ENCODE measurements at places on chromosomes 16 and 17. TPM values are rescaled to one million over a fixed set of nuclear protein-coding genes. Genes with fewer than 3 reads are reported as not detected.

Gene STAC2
- polyA plus RNA-seq, result 0.25 TPM

Gene EVI2A
- 1.9 TPM for polyA plus RNA-seq

Gene ZNF778
- polyA plus RNA-seq, result 7.1 TPM

Gene HSD17B1
- polyA plus RNA-seq, result 2.9 TPM

Gene CPNE7
- polyA plus RNA-seq, result 0.43 TPM

Gene TMIGD1
- polyA plus RNA-seq, result not detected

Gene ASPA
- 2.0 TPM for polyA plus RNA-seq

Gene ACAP1
- 11.3 TPM for polyA plus RNA-seq

Gene TMEM235
- polyA plus RNA-seq, result not detected

Gene GNAO1
- polyA plus RNA-seq, result 1.0 TPM

Gene IGF2BP1
- 10.5 TPM for polyA plus RNA-seq

Gene CCR7
- polyA plus RNA-seq, result 0.39 TPM

Gene LITAFD
- not detected for polyA plus RNA-seq

Gene FBXO39
- 0.20 TPM for polyA plus RNA-seq

Gene PRSS33
- not detected for polyA plus RNA-seq

Gene CDK5R1
- polyA plus RNA-seq, result 8.5 TPM

Gene SMTNL2
- 163 TPM for polyA plus RNA-seq

Gene ARHGAP44
- polyA plus RNA-seq, result 4.8 TPM

Gene SLC16A6
- 0.57 TPM for polyA plus RNA-seq

Gene BCL6B
- 19.3 TPM for polyA plus RNA-seq

Gene KRTAP3-1
- polyA plus RNA-seq, result not detected

Gene KRTAP17-1
- not detected for polyA plus RNA-seq

Gene CHP2
- polyA plus RNA-seq, result not detected

Gene LYRM1
- polyA plus RNA-seq, result 17.8 TPM

Gene CLEC3A
- not detected for polyA plus RNA-seq

Gene RPL23
- polyA plus RNA-seq, result 3,022 TPM

Gene CLDN7
- 0.99 TPM for polyA plus RNA-seq

Gene RAC3
- 6.0 TPM for polyA plus RNA-seq

Gene CRYBA1
- not detected for polyA plus RNA-seq

Gene KRT35
- not detected for polyA plus RNA-seq

Gene COX6A2
- 334 TPM for polyA plus RNA-seq

Gene GAS2L2
- not detected for polyA plus RNA-seq

Gene SLC2A4
- polyA plus RNA-seq, result 39.2 TPM

Gene CLEC18B
- polyA plus RNA-seq, result 2.8 TPM

Gene P2RX5
- 26.3 TPM for polyA plus RNA-seq

Gene CCL1
- not detected for polyA plus RNA-seq

Gene C1QTNF1
- 3.8 TPM for polyA plus RNA-seq

Gene TNFRSF17
- polyA plus RNA-seq, result 0.19 TPM

Gene NLRC3
- polyA plus RNA-seq, result 1.2 TPM

Gene HGS
- polyA plus RNA-seq, result 48.1 TPM

Gene DOK4
- 8.4 TPM for polyA plus RNA-seq

Data from forelimb muscle (tissue), 1 donor.